Osteocyte (in vitro differentiated cells): ENCODE measurements at places on chromosomes 16 and 17. TPM values are rescaled to one million over a fixed set of nuclear protein-coding genes. Genes with fewer than 3 reads are reported as not detected.

GRCh38 chr16:46996391-46996790 lies 22.9 kb upstream of the DNAJA2 start:
- no peak overlapping the region for H3K27ac ChIP-seq
- no peak for DNase-seq

Gene RNF112
- total RNA-seq = 0.39 and 0.89 TPM in 2 replicates

DNA sequence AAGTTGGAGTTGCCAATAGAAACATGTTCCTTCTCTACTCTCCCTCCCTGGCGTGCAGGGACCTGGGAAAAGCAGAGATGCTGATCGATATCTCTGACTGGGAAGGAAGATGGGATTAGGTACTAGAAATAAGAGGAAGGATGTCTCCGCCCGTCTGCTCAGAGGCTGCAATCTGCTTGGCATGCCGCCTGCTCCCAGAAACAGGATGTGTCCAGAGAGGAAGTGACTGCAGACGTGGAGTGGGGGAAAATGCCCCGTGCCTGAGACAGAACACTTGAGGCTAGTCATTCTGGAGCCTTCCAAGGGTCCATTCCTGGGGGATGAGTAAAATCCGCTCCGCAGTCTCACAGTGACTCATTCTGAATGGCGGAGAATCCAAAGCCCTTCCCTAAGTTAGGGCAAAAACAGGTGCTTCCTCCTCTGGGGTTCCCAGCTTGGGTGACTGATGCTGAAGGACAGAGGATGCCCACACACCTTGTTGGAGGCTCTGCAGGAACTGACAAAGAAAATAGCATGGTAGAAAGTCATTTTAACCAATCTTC lies 45.0 kb upstream of the SMURF2 start:
- H3K36me3 ChIP-seq = no peaks in the 10 kb centered on the region
- peak overlapping the region; percentile 83 for H3K27ac ChIP-seq
- peak overlapping the region; percentile 35 for H3K4me3 ChIP-seq
- no peaks in the 10 kb centered on the region for H3K27me3 ChIP-seq
- peaks cover 36% of the 10 kb centered on the region for H3K4me1 ChIP-seq

- no peaks in the 10 kb centered on the region for H3K27me3 ChIP-seq
- peak overlapping the region; percentile 77 for H3K4me3 ChIP-seq
- H3K27ac ChIP-seq = peak overlapping the region; percentile 93
- DNase-seq = no peak
- H3K4me1 ChIP-seq = peaks cover 55% of the 10 kb centered on the region
- peaks cover 3% of the 10 kb centered on the region for H3K36me3 ChIP-seq
Observed at GRCh38 chr17:76707985-76708807, 2.6 kb downstream of the MXRA7 start.

DNA sequence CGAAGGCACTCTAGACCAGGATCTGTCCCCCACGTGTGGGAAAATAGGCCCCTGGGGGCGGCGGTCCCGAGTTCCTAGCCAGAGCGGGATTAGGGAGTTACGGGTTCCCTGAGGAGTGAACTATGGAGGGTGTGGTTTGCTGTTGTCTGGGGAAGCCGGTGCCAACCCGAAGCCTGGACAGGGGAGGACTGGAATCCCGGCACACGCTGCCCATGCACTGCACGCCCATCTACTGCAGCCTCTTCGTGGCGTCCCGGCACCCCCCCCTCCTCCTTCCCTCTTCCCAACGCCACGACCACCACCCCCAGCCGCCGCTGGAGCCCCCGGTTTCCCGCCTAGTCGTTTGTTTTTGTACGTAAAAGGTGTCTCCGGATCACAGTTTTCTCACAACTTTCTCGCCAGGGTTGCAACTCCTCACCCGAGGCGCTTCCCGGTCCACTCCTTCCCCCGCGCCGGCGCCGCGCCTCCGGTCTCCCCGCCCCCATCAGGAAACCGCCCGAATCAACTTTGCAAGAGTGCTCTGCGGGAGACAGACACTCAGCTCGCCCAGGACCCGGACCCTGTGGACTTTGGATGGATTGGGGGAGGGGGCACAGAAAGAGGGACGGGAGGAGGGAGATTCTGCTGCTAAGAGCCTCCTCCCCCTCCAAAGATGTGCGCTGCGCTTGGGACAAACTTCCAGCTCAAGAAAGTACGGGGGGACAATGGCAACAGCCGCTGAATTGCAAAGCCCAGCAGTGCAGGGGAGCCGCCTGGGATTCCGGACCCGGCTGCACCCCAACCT lies 1.4 kb upstream of the LHX1 start:
- H3K36me3 ChIP-seq = peaks cover 1% of the 10 kb centered on the region
- no peak overlapping the region for H3K27ac ChIP-seq
- no peak for DNase-seq
- peaks cover 87% of the 10 kb centered on the region for H3K27me3 ChIP-seq
- peak overlapping the region; percentile 59 for H3K4me3 ChIP-seq

Gene KRT36
- not detected in 2 replicates for total RNA-seq

GRCh38 chr17:11391134-11391533 lies 150.1 kb downstream of the SHISA6 start:
- no peak overlapping the region for H3K27ac ChIP-seq
- H3K4me1 ChIP-seq = no peaks in the 10 kb centered on the region
- no peaks in the 10 kb centered on the region for H3K36me3 ChIP-seq

DNA sequence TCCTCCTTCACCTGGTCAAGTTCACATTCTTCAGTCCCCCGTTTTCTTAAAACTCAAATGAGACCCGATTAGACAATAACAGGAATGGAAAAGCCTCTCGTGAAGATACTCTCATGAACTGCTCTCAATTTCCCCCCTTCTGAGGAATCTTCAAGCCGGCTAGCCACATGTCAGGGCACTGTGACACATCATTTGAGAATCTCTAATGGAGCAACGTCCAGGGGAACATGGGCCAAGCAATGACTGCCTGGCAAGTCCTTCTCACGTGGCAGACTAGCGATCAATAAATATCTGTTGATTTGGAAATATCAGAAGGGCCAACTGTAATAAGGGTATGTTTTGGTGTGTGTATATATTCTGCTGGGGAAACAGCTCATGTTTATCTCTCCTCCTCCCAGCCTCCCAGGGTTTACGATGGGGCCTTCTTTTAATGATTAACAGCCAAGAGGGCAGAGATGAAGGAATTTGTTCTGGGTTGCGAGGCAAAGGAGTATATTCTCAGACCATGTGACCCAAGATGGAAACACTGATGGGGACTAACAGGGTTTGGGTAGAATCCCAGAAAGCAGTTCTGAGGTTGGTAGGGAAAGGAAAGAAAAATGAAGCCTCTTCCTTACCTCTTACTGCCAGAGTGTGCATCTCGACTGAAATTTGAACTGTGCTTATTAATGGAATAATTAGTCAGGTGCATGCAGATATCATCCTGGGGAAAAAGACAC lies 21.4 kb downstream of the TTLL6 start:
- no peaks in the 10 kb centered on the region for H3K4me1 ChIP-seq
- no peak for DNase-seq
- H3K27me3 ChIP-seq = peaks cover 55% of the 10 kb centered on the region
- no peak overlapping the region for H3K4me3 ChIP-seq

- H3K4me1 ChIP-seq = peaks cover under 1% of the 10 kb centered on the region
- no peak for DNase-seq
- no peak overlapping the region for H3K4me3 ChIP-seq
- H3K27me3 ChIP-seq = no peaks in the 10 kb centered on the region
Observed at GRCh38 chr16:27169511-27170071, 33.7 kb upstream of the KDM8 start.

Gene KRT31
- total RNA-seq = not detected in 2 replicates

GRCh38 chr16:20310421-20311395 lies 16.6 kb downstream of the GP2 start:
- DNase-seq = no peak
- H3K27ac ChIP-seq = no peak overlapping the region
- H3K27me3 ChIP-seq = no peaks in the 10 kb centered on the region
- no peaks in the 10 kb centered on the region for H3K36me3 ChIP-seq

- H3K27ac ChIP-seq = no peak overlapping the region
- no peak for DNase-seq
- H3K36me3 ChIP-seq = no peaks in the 10 kb centered on the region
- peaks cover 19% of the 10 kb centered on the region for H3K27me3 ChIP-seq
- no peak overlapping the region for H3K4me3 ChIP-seq
Observed at GRCh38 chr17:1241929-1242328, 28.3 kb upstream of the BHLHA9 start.

DNA sequence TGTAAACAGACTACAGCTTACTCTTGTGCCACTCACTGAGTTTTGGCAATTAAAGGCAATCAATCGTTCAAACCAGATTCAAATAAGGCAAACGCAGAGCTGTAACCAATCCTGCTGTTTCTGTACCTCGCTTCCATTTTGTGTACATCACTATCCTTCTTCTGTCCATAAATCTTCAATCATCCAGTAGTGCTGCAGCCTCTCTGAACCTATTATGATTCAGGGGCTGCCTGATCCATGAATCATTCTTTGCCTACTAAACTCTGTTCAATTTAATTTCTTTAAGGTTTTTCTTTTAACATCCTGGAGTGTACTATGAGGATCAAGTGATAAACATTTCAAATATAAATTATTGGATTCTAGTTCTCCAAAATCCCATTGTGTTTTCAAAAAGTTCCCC lies 93.9 kb downstream of the CEP112 start:
- H3K4me3 ChIP-seq = no peak overlapping the region
- no peak for DNase-seq
- no peak overlapping the region for H3K27ac ChIP-seq
- no peaks in the 10 kb centered on the region for H3K27me3 ChIP-seq
- H3K4me1 ChIP-seq = no peaks in the 10 kb centered on the region
